ENCODE measurements at places on chromosomes 11 and 22.

DNA sequence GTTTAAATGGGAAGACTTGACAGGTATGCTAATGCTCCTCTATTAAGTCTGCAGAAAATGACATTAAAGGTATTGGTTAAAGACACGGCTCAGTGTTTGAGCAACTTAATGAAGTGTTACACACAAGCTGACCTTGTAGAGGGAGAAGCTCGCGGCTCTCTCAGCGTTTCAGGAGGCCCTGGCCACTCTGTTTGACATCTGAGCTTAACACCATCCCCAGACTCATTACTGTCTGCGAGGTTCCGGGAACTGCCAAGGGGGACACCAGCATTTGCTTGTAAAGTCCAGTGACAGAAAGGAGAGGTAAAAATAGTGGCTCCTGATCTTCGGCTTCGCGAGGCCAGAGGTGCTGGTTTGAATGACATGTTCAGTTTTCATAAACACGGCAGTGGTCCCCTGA is 540.7 kb upstream of the CADM1 start:
- no peak for DNase-seq

GRCh38 chr11:117231842-117232091 is at the start of gene PCSK7:
Gene PCSK7, minus strand, starts transcription at chr11:117232073. Its CDS starts 2,229 bp downstream, at chr11:117229844.
- DNase-seq = no peak

GRCh38 chr11:129791515-129791914 is 24.1 kb upstream of the TMEM45B start:
- no peak for DNase-seq

- DNase-seq = no peak
Measured at GRCh38 chr11:9771071-9771511, 107.2 kb downstream of the SWAP70 start.

DNA sequence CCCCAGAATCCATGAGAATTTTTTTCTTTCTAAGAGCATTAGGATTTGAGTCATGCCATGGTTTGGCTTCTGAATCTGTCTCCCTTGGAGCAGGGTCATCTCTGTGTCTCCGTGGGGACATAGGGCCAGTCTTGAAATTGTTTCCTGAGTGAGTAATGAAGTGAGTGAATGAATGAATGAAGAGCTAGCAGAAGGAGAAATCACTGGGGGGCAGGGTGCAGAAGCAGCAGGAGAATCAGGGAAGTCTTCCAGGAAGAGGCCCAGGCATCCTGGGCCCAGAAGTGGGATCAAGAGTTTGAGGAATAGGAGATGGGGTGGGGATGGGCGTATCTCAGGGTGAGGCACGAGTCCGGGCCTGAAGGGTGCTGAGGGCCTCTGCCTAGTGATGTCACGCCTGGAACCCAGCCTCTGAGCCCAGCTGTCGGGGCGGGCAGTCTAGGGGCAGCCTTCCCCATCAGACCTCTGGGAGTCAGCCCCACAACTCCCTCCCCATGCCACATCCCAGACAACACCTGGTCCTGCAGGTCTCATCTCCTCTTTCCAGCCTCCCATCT is 12.5 kb upstream of the MGAT3 start:
- DNase-seq = no peak

DNA sequence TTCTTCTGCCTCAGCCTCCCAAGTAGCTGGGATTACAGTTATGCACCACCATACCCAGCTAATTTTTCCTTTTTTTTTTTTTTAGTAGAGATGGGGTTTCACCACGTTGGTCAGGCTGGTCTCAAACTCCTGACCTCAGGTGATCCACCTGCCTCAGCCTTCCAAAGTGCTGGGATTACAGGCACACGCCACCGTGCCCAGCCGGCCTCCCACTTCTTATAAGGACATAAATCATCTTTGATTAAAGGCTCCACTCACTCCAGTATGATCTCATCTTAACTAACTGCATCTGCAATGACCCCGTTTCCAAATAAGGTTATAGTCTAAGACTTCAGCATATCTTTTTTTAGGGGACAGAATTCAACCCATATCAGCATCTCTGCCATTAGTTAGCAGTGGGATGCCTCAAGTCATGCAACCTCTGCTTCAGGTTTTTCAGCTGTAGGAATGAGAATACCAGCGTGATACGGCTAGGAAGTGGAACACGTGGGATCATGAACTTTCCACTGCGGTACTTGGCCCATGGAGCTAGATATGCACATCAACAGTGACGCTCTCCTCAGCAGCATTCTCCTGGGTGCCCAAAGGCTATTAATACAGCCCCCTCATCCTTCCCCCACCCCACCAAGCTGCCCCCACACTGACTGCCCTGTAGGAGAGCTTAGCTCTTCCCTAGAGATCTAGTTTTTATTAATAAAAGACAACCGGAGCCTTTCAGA is 41.4 kb downstream of the MCHR1 start:
- DNase-seq = no peak

GRCh38 chr11:118691926-118692830 is 12.7 kb upstream of the TREH start:
- DNase-seq = peak; percentile 70

- DNase-seq = no peak
Measured at GRCh38 chr11:119659971-119660723, 68.9 kb downstream of the NECTIN1 start.

GRCh38 chr11:7893796-7894195 is 37.3 kb downstream of the OR10A6 start:
- no peak for DNase-seq

DNA sequence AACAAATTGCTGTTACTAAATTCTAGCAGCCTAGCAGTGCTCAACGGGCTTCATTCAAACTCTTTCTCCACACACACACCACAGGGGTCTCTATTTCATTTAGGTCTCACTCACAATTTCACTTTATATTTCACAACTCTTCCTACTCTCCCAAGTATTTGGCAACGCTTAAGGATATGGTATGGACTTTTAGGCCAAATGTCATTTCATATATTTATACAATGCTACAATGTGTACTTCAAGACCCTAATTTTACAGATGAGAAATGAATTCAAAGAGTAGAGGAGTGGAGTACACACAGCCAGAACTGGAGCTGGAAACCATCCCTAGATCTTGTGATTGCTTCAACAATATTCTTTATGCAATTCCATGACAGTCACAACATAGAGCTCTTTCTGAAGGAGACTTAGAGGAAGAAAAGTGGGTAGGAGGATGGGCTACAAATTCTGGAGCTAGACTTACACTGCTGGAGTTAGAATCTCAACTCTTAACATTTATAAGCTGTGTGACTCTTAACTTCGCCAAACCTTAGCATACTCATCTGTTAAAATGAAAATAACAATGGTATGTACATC is 2.5 kb upstream of the MS4A13 start:
- DNase-seq = no peak

GRCh38 chr22:33874206-33874605 is 46.1 kb downstream of the LARGE1 start:
- no peak for DNase-seq

DNA sequence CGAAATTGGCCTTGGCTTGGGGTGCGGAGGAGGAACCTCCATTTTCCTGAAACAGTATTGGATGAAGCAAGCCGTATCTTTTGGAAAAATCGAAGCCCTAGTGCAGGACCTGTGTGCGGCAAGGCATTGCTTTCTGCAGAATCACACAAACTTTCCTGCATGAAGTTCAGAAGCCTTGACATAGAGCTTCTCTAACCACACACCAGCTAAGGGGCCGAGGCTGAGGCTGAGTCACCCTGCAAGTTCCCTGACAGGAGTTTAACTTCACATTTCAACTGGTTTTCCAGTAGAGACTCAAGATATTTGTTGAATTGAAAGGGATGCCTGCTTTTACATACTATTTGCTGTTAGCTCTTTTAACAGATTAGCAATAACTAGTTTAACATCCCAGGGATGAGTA is 67.8 kb downstream of the TCF20 start:
- DNase-seq = peak; percentile 65

DNA sequence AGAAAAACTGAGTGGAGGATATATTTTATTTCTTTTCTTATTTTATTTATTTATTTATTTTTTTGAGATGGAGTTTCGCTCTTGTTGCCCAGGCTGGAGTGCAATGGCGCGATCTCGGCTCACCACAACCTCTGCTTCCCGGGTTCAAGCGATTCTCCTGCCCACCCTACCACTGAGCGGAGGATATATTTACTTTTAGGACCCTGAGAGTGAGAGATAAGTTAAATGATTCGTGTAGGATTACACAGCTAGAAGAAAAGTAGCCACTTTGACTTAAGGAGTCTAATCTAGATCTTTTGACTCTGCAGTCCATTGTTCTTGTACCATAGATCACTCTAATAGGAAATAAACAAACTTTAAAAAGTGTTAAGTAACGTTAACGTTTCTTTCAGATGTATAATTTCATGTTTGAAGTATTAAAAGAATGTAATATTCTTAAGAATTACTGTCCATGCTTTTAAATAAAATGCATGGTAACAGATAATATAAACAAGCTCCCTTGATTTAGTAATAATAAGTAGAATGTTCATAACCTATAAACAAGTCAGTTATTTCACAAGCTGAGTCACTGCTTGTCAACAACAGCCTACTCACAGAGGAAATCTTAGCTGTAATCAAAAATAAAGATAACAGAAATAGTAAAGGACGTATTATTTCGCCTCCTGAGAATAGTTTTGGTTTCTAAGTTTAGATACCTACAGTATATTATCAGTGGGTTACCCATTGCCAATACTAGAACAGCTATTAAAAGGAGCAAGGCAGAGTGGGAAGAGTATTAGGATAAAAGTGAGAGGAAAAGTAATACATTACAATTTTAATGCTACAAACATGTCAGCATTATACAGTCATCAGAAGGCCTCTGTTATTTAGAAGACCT is 18.6 kb downstream of the USP47 start:
- DNase-seq = no peak

- DNase-seq = no peak
Measured at GRCh38 chr11:129743112-129743815, 72.4 kb upstream of the TMEM45B start.

DNA sequence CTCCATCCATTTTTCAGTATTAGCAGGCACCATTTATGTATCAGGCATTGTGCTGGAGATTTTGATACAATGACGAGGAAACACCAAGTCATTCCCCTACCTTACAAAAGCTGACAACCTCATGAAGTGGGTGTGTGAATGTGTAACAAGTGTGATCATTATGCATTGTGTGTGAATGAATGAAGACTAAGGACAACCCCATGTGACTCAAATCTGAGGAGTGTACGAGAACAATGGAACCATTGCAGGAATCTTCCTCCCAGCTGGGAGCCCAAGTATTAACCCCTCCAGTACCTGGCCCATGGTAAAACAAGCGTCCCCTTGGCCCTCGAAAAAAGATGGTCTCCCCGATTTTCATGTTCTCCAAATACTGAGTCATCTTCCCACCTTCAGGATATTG is 4.4 kb downstream of the CYB5R2 start:
- no peak for DNase-seq

GRCh38 chr11:48034926-48035871 is 54.8 kb downstream of the PTPRJ start:
- DNase-seq = no peak

DNA sequence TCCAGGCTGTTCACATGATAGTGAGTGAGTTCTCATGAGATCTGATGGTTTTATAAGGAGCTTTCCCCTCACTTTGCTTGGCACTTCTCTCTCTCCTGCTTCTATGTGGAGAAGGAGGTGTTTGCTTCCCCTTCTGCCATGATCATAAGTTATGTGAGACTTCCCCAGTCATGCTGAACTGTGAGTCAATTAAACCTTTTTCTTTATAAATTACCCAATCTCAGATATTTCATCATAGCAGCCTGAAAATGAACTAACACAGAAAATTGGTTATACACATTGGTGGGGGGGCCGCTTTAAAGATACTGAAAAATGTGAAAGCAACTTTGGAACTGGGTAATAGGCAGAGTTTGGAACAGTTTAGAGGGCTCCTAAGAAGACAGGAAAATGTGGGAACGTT is 741.1 kb upstream of the LUZP2 start:
- no peak for DNase-seq

- no peak for DNase-seq
Measured at GRCh38 chr11:59008947-59009346, 69.7 kb downstream of the GLYATL1 start.

DNA sequence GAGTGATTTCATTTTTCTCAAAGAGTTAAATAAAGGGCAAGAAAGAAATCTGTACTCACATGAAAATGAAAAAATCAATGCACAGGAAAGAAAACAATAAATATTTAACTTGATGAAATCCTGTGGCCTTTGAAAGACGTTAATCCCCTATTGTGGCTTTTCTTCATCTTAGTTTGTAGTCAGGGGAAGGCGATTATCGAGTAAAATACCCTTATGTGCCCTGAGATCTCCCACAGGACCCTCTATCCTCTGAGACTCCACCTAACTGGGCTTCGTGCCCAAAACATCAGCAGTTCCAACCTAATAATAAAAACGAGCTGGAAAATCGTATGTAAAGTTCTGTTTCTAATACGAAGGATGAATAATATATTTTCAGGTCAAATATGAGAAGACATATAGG is 208.2 kb upstream of the ZC3H12C start:
- DNase-seq = no peak

DNA sequence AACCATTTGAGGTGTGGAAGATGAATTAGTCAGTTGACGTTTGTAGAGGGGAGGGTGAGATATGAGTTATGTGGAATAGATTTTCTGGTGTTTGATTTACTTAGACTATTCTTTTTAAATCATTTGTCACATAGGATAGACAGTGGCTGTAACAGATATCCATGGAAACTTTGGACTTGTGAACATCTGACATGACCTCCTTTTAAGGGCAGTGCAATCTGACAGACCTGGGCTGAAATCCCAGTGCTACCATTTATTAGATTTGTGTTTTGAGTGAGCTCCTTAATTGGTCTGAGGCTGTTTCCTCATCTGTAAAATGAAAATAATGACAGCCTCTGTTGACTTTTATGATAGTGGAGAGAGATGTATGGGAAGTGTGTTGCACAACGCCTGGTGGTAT is 159.9 kb downstream of the TEAD1 start:
- DNase-seq = no peak

- peak; percentile 27 for DNase-seq
Measured at GRCh38 chr22:40727070-40727963, 48.0 kb downstream of the MCHR1 start.

GRCh38 chr11:1819074-1819473 is 15.7 kb upstream of the SYT8 start:
- no peak for DNase-seq

GRCh38 chr11:1292018-1292643 is 17.3 kb downstream of the TOLLIP start:
- no peak for DNase-seq

- DNase-seq = no peak
Measured at GRCh38 chr11:69233744-69234570, 60.0 kb upstream of the MYEOV start.

- DNase-seq = no peak
Measured at GRCh38 chr11:16727806-16728205, 10.6 kb upstream of the C11orf58 start.

Data from activated CD8-positive, alpha-beta memory T cell treated with anti-CD3 and anti-CD28 coated beads, Interleukin-2, amount 50 U/mL, for 4 hours (primary cell).